ENCODE measurements at places on chromosomes 16 and 17.

DNA sequence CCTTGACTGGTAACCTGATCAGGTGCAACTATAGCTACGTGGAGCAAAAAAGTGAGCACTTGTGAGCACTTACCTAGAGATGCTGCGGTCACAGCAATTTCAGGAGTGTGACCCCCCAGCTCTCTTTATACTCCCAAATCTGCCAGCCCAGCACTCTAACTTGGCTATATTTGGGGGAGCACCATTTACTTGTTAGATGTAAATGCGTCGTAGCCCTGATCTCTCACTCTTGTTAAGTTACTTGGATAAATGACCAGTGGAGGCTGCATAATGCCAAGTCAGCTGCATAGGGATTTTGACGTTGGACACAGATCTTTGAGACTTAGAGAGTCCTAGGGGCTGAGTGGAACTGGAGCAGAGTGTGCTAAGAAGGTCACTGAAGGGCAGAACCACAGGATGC lies at the start of gene MYH13:
MYH13 (minus strand) TSS at position 101 of the 400 bp plus-strand sequence. CDS start 8,476 bp downstream, outside the sequence.
- DNase-seq, result no peak

DNA sequence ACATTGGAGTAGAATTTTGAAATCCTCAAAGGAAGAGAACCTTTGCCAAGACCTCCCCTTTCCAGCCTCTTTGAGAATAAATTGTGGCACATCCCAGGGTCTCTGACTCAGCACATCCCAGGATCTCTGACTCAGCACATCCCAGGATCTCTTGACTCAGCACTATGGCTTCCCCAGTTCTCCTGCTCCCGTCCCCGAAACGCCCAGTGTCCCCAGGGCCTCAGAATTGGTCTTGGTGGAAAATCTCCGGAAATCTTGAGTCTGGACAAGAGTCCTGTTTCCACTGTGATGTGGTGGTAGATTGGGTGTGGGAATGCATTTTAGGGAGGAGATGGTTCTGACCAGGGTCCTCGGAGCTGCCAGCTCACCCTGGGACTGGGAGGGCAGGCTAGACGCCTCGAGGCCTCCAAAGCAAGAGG lies 19.2 kb downstream of the PLXDC1 start:
- peak; percentile 61 for DNase-seq

GRCh38 chr17:69954241-69954925 lies 120.6 kb upstream of the KCNJ16 start:
- DNase-seq, result peak; percentile 14

GRCh38 chr17:17139972-17140589 lies 66.1 kb downstream of the PLD6 start:
- no peak for DNase-seq

DNA sequence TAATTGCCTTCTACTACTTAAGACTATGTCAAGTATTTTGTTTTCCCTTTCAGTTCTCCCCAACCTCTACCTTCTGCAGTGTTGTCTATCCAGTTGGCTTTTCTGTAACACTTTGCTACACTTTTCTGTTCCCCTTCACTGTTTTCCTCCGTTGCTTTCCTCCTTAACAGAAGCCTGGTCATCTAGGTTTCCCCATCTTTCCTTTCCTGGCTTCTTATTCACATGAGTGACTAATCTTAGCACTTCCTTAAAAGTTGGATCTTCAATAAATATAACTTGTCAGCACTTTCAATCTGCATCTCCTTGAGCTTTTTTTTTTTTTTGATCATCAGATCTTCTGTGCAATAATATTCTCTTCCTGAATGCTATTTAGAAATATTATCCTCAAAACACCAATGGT lies 2.8 kb upstream of the SLFN11 start:
- DNase-seq, result no peak

DNA sequence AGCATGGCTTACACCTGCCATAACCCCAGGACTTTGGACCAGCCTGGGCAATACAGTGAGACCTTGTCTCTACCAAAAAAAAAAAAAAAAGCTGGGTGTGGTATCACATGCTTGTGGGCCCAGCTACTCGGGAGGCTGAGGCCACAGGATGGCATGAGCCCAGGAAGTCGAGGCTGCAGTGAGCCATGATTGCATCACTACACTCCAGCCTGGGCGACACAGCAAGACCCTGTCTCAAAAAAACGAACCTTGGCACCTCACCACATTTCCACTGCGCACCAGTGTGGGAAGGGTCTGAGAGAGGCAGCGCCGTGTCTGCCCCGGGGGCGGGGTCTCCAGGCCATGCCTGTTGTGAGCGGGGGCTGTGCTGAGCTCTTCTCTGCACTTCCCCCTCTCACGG lies 6.3 kb downstream of the ACSF3 start:
- DNase-seq, result no peak

- DNase-seq, result no peak
Measured at GRCh38 chr17:16352667-16353316, 477 bp downstream of the CENPV start.

- no peak for DNase-seq
Measured at GRCh38 chr17:6279659-6280058, 155.3 kb downstream of the AIPL1 start.

GRCh38 chr16:56985288-56985961 lies 3.9 kb upstream of the NLRC5 start:
- peak; percentile 74 for DNase-seq

DNA sequence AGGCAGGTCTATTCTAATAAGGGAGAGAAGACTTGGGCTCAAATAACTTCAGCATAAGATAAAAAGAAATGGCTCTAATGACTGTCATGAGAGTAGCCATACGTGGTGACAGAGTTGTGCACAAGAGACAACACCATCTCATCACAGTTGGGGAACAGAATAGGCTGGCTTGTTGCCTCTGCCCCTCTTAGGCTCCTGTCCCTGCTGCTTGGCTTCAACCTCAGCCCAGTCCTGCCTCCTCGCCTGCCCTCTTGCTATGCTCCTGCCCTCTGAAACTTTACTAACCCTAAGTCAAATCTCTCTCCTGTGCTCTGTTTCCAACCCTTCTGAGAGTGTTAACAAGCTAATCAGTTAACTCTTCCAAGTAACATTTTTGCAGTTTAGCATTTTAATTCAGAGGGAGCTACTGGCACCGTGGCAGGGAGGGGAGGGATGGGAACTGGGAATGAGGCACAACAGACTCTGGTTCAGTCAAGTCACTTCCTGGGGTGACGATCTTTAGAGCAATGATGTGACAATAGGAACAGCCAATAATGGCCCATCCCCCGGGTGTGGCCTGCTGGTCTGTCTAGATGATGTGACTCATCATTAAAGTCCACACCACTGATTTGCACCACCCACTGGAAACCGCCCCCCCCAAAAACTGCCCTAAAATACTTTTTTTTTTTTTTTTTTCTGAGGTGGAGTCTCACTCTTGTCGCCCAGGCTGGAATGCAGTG lies 35.5 kb downstream of the DNAH17 start:
- DNase-seq, result peak; percentile 53

DNA sequence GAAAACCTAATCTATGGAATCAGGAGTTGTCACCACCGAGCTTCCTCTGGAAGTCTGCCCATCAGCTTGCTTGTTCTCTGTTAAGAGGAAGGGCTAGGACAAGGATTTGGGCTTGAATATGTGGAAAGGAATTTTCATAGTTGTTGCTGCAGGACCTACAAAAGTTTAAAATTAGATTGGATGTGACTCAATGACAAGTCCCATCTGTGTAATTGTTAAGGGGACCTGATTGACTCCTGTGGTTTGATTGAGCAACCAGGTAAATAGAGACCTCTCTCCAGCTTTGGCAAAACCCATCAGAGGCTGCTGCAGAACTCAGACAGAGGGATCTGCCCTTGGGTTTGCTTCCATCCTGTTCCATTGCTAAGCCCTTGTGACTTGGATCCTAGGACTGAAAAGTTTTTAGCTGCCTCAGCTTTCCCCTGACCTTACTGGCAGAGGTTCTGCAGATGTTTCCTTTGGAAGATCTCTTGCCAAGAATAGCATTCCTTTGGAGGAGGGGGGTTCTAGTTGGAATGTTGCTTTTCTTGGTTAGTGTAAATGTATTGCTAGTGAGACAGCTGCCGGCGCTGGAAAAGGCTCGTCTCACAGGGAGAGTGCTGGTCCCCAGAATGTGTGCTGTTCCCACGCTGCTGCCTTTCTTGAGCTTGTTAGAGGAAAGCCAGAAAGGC lies 50.0 kb downstream of the SF3B3 start:
- no peak for DNase-seq

DNA sequence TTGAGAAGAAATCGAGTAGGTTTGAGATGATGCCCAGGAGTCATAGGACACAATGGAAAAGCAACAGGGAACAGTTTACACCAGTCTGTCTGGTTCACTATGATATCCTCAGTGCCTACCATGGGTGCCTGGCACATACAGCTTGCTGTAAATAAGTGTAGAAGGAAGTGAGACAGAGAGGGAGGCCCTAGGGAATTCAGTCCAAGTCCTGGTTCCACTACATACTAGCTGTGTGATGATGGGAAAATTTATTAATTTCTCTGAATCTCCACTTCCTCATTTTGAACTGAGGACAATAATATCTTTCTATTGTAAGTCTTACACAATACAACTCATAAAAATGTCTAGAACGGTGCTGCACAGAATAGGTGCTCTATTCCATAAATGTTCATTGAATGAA lies 53.3 kb upstream of the LYRM9 start:
- no peak for DNase-seq

- DNase-seq, result no peak
Measured at GRCh38 chr17:78645421-78646295, 68.5 kb upstream of the DNAH17 start.

DNA sequence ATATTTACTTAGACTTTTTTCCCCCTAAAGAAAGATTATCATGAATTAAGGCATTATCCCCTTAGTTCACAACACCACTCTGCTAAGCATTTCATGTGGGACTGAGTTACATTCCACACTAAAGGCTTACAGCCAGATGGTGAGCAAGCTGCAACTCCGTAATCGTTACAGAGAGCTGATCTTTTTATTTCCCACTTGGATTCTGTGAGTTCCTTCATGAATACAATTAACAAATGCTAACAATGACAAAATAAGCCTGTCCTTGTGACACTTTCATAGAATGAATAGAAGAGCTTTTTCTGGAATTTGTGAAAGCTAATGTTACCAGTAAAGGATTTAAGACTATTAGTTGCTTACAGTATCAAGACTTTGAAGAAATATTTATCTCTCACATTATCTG lies 8.7 kb downstream of the OGFOD1 start:
- no peak for DNase-seq

- peak; percentile 44 for DNase-seq
Measured at GRCh38 chr17:38590988-38591758, 14.6 kb downstream of the SRCIN1 start.

DNA sequence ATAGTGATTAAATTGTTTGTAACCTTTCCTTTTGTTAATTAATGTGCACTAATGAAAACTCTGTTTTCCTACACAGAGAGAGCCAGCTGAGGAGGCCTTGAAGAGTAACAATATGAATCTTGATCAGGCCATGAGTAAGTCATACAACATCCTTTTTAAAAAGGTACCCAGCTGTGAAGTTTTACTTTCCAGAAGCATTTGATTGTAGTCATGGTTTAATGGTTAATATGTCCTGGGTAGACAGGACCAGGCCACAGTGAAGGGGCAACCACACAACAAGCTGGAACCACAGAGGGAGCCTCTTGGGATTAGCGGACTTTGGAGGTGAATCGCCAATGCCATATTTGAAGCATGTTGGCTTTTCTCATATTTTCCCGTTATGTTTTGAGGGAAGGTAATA lies 55.6 kb downstream of the TMC6 start:
- DNase-seq, result no peak

DNA sequence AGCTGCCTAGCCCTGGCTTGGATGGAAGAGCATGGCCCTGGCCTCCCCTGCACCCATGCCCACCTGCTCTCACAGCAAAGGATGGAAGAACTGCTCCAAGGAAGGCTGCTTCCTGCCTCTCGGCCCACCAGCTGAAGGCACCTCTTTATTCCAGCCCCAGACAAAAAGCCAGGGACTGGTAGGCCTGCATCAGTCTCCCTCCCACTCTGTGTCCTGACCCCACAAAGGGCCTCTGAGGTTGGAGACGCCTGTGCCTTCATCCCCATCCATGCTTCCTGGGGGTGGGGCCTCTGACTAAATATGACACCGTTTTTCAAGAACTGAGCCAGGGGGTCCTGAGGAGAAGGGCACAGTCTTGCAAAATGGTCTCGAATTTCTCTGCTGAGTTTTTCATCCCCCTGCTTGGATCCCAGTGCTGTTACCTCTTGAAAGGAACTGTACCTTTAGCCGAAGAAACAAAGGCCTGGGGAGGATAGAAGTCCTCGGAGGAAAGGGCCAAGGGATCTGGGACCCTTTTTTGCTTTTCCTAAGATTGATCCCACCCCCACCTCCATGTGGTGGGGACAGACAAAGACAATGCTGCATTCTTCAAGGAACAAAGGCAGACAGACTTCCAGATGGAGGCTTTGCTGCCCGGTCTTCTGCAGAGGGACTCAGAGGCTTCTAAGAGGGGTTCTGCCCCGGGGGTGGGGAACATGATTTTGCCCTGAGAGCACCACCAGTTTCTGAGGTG lies 5.2 kb downstream of the C17orf50 start:
- no peak for DNase-seq

DNA sequence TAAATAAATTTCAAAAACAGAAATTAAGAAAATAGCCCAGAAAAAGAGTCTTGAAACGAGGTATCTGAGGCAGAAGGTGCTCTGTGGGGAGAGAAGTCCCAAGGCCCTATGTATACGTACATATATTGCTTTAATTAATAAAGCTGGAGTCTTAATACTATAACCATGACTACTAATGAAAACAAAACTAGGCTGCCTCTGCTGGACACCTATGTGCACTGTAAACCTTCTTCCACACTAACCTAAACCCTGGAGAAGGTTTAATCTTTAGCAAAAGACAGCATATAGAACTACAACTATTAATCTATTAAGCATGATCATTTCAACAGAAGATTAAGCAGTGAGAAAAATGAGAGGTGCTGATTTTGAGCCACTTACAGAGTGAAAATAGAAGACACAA lies 153.9 kb upstream of the C17orf78 start:
- no peak for DNase-seq

GRCh38 chr17:58278661-58279015 lies 2.1 kb downstream of the MPO start:
- DNase-seq, result no peak

DNA sequence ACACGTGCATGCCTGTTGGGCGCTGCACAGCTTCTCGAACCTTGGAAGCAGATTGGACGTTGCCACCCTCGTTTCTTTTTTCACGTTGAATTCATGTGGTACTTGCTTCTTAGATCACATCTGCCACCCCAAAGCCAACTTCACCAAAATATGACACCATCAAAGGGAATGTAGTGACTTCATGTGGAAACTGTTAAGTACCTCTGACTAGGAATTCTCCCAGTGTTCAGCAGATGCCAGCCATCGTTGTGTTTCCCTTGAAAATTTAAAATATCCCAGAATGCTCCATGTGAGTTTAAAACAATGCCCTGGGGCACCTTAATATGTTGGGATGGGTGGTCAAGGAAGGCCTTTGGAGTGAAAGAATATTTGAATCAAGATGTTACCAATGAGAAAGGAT lies 22.6 kb upstream of the FAM20A start:
- no peak for DNase-seq

DNA sequence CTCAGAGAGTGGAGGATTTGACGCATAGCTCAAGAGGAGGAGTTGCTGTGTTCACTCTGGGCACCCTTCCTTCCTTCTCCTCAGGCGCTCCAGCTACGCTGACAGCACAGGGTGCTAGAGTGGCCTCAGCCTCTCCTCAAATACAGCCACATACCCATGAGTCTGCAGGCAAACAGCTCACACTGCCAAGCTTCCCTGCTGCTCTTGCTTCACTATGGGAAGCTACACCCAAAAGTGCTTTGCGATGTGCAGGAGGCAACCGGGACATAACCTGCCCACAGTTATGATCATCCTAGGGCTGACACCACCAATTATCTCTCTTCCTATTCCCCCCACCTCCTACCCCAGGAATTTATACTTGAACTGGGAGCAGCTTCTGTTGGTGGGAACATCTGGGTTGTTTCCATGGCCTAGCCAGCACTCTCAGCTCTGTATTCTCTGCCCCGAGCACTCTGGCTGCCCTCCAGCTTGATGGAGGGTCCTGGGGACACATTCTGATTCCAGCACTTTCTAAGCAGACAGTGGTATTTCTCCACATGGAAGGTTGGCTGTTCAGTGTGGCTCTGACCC lies 40.3 kb upstream of the SREBF1 start:
- DNase-seq, result no peak

Measured in H4 (cell line).